ENCODE measurements at places on chromosomes 3 and 15.

GRCh38 chr3:112042842-112043280, 8.3 kb downstream of the TMPRSS7 start:
- no peak for DNase-seq

GRCh38 chr3:194323785-194324735, 27.1 kb downstream of the CPN2 start:
- peak; percentile 67 for DNase-seq

DNA sequence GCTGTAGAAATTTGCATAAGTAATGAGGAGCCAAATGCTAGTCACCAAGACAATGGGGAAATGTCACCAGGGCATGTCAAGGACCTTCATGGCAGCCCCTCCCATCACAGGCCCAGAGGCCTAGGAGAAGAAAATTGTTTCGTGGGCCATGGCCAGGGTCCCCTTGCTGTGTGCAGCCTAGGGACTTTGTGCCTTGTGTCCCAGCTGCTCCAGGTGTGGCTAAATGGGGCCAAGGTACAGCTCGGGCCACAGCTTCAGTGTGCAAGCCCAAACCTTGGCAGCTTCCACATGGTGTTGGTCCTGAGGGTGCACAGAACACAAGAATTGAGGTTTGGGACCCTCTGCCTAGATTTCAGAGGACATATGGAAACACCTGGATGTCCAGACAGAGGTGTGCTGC, 208.8 kb upstream of the TBC1D5 start:
- no peak for DNase-seq

DNA sequence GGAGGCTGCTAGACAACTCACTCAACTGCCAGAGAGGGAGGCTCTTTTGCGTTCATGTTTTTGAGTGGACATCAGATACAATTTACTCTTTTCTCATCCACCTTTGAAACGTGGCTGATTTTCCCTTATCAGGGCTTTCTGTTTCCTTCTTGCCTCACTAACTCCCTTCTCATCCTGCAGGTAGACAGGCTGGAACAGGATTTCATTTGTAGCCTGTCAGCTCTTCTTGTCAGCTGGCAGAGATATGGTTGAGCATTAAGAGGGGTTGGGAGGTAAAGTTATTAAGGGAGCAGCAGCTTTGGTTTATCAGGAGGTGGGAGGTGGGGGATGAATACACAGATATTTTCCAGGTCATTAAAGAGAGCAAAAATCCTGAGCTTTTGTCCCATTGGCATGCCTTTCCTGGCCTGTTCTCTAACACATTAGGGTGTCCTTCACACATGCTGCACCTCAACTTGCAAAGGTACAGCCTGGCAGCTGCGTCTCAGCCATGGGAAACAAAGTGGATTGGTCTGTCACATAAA, 73.5 kb downstream of the PPM1L start:
- DNase-seq, result no peak

DNA sequence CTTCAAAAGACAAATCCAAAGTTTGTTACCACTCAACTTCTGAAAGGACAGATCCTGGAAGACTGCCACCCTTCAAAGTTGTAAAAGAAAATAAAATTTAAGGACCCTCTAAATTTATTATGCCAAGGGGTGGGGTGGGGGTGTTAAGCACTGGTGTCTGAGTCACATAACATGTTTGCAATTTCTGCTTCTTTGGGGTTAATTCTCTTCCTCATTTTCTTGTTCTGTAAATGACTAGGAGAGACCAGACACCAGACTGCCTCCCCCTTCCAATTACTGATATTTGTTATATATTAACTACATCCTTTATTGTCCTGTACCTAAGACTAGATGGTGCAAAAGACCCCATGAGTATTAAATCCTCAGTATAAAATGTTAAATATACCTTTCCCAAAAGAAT, 242.8 kb downstream of the ZNF385D start:
- DNase-seq, result no peak

DNA sequence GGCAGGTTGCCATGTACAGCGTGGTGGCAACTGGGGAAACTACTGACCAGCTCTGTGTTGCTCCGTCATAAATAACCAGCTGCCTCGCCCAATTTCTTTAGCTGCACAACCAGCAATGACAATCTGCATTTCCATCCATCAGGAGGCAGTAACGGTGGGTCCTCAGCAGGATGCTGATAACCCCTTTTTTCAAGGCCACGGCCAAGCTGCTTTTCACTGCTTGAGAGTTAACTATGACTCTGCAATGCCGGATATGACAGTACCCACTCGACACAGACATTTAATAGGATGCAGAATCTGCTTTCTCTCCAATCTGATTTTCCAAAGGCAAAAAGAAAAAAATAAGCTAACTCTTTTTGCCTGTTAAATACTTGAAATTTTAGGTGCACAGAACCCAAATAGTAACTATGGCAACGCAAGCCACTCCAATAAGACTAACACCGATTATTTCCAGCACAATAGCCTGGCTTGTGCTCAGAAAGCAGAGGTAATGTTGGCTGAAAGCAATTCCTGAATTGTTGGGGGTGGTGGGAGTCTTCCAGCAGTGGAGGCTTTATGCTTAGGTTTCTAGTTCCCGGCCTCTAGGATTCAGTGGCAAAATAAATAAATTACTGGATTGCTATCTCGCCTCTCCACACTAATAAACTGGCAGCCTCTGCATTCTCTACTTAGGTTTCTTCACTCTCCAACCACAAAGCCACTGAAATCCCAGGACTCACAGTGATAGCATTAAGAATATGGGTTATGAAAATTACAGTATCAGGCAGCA, 31.2 kb upstream of the SRGAP3 start:
- DNase-seq, result no peak

- no peak for DNase-seq
These were observed 8.5 kb downstream of the LIPC start for GRCh38 chr15:58440158-58440910.

GRCh38 chr3:64867224-64867623, 179.4 kb upstream of the ADAMTS9 start:
- no peak for DNase-seq

DNA sequence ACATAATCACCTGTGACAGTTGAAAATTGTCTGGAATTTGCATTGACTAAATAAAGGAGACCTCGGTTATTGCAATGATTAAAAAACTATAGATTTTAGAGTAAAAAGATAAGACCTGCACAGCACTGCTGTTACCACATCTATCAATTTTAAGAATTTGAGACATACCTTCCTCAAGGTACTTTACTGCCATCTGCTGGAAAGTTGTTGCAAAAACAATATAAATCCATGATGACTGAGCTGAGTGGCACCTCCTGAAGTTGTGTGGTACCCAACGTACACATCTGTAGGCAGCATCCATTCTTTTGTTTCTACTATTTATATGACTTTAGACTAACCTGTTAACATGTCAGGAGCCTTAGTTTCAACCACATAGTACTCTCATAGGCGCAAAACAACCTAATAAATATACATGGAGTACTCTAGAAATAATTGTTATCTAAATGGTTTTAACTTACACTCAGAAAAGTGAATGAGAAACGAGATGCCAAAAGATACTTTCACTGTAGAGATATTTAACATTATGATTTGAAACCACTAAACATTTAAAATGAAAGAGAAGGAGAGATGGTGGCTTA, 106.7 kb downstream of the GHSR start:
- DNase-seq, result peak; percentile 58

DNA sequence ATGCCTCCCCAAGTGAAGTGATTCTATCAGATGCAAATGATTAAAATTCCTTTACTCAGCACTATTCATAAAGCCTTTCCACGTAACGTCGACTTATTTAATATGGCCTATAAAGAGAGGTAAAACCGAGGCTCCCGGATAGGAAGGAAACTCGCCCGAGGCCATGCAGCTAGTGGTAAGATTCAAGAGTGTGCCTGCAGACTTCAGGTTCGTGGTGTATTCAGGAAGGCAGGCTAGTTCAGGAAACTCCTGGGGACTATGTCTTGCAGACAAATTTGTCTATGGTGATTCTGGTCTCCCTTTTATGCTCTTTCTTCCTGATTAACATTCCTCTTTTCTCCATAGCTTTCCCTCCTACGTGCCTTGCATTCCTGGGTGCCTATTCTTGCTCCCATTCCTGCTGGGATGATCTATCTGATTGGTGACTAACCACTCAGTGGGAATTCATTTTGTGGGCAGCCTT, 150.7 kb downstream of the SST start:
- DNase-seq, result no peak

- DNase-seq, result no peak
These were observed 108.3 kb upstream of the GADL1 start for GRCh38 chr3:31002730-31003129.

- no peak for DNase-seq
These were observed 58.7 kb upstream of the BCHE start for GRCh38 chr3:165895919-165896318.

DNA sequence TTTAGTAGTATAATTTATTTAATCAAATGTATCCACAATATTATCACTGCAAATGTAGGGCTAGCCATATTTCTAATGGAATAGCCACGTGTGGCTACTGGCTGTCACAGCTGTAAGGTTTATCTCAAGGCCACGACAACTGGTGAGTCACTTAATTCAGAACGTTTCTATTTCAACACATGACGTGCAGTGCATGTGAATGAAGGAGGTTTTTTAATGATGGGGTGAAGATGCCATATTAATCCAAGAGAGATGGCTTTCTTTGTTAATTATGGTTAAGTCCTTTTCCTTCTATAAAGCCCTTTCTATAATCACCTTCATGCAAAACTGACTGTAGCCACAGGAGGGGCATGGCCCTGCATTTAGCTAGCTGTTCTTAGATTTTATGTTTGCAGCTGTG, 212.0 kb downstream of the FEZF2 start:
- DNase-seq, result no peak

DNA sequence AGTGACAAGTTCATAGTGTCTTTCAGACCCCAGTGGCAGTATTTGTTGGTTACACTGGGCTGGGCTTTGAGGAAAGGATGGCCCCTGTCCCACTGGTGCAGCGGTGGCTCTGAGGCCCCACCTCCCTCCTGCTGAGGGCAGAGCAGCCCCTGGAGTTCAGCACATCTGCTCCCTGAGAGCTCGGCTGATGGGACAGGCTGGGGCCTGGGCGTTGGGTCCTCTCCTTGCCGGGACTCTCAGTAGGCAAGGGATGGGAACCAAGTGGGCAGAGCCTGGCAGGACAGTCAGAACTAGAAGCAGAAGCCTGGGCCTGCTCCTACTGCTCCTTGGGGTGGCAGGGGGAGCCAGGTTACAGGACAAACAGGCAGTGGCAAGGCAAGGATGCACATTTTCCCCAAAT, 114.5 kb downstream of the NUP210 start:
- no peak for DNase-seq

GRCh38 chr15:29131840-29132420, 137.7 kb downstream of the NSMCE3 start:
- no peak for DNase-seq

Data from suppressor macrophage (primary cell).